ENCODE measurements at places on chromosomes 7 and 10.

GRCh38 chr7:130242198-130243014, 24.3 kb upstream of the CPA2 start:
- peak; percentile 73 for DNase-seq

DNA sequence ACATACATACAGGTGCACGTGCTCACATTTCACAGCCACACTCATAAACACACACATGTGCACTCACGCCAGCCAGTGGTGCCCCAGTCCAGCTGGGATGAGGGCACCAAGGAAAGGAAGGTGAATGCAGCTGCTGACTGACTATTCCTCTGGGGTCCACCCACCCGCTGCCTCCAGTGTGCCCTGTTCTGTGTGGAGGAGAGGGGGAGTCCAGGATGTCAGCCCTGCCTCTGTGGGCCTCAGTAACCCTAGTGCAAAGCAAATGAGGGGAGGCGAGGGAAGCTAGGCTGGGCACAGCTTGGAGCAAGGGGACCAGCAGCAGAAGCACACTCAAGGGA, 57.6 kb downstream of the YKT6 start:
- no peak for DNase-seq

DNA sequence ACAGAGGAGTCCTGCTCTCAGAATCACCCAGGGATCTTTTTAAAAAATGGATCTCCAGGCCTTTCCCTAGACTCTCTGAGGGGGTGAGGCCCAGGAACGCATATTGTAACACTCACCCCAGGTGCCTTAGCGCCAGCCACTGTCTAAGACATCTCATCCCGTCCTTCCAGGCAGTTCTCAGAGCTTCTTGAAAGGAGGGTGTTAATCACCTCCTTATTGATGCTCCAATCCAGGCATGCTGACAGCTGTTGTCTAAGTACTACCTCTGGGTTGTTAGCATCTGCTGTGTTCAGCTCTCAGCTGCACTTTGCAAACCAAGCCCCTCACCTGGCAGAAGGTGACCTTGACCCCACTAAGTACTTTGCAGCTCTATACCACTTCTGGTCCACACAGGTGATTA, 36.0 kb downstream of the KIAA1549 start:
- no peak for DNase-seq

GRCh38 chr7:65477326-65477725, 103.7 kb downstream of the ZNF92 start:
- peak; percentile 20 for DNase-seq

DNA sequence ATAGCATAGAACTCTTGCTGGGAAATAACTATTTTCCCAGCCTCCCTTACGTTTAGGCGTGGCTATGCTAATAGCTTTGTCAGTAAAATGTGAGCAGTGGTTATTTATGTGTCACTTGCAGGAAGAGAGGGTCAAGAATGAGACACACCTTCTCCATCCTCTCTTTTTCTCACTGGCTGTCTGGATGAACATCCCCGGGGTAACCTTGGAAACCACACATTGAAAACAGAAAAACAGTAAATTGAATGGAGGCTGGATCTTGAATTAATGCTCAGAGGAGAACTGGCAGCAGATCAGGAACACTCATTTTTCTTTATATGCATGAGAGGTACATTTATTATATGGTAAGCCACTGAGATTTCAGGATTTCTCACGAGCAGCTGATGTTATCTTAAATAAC, 127.6 kb downstream of the DNAJB9 start:
- DNase-seq = no peak

- DNase-seq = no peak
These were observed 2.6 kb downstream of the PRPF18 start for GRCh38 chr10:13589316-13589715.

GRCh38 chr7:49976238-49976637, 116.8 kb downstream of the ZPBP start:
- DNase-seq = no peak

- DNase-seq = peak; percentile 71
These were observed 7.2 kb downstream of the INA start for GRCh38 chr10:103284170-103284569.

- no peak for DNase-seq
These were observed 16.0 kb downstream of the SFTPD start for GRCh38 chr10:79932841-79933379.

GRCh38 chr10:29112827-29113615, 175.8 kb upstream of the LYZL1 start:
- DNase-seq = no peak
